ENCODE measurements at places on chromosomes 2 and 18. TPM values are rescaled to one million over a fixed set of nuclear protein-coding genes. Genes with fewer than 3 reads are reported as not detected.

- no peaks in the 10 kb centered on the region for H3K36me3 ChIP-seq
- no peak overlapping the region for H3K27ac ChIP-seq
- H3K4me1 ChIP-seq, result no peaks in the 10 kb centered on the region
These were observed 35.4 kb downstream of the SLC8A1 start for GRCh38 chr2:40416486-40416885.

The PRADC1 gene
- total RNA-seq, result 13.6 TPM

The ALS2 gene
- 11.0 TPM for total RNA-seq

GRCh38 chr2:215998636-215999035 lies 14.7 kb downstream of the MREG start:
- H3K36me3 ChIP-seq, result peaks cover 16% of the 10 kb centered on the region
- no peak overlapping the region for H3K27ac ChIP-seq
- peaks cover 13% of the 10 kb centered on the region for H3K4me1 ChIP-seq
- DNase-seq, result no peak
- H3K4me3 ChIP-seq, result no peak overlapping the region

GRCh38 chr2:30367232-30368070 lies 79.6 kb upstream of the LCLAT1 start:
- no peaks in the 10 kb centered on the region for H3K27me3 ChIP-seq
- no peak for DNase-seq
- H3K27ac ChIP-seq, result no peak overlapping the region
- H3K4me3 ChIP-seq, result no peak overlapping the region
- H3K36me3 ChIP-seq, result no peaks in the 10 kb centered on the region

DNA sequence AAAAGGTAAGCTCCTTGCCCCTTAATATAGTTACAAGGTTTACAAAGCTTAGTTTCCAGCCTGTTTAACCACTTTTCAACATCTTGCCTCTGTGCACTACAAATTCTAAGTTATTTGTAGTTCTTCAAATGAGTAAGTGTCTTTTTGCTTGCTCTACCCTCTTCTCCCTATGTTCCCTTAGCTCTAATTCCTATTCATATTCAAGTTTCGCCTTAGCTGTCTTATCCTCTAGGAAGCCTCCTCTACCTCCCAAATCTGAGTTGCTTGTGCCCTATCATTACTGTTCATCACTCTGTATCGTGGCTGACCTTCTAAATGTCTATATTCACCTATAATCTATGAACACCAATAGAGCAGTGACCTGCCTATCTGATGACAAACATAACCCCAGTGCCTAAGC lies 25.3 kb downstream of the NRXN1 start:
- no peak overlapping the region for H3K27ac ChIP-seq
- DNase-seq, result no peak
- no peaks in the 10 kb centered on the region for H3K27me3 ChIP-seq
- H3K36me3 ChIP-seq, result no peaks in the 10 kb centered on the region
- H3K4me1 ChIP-seq, result no peaks in the 10 kb centered on the region

The RAX gene
- total RNA-seq, result 0.17 TPM

GRCh38 chr2:233817995-233818638 lies 36.2 kb downstream of the HJURP start:
- no peaks in the 10 kb centered on the region for H3K36me3 ChIP-seq
- no peak overlapping the region for H3K4me3 ChIP-seq
- DNase-seq, result peak; percentile 5
- no peak overlapping the region for H3K27ac ChIP-seq

- DNase-seq, result no peak
- H3K27me3 ChIP-seq, result no peaks in the 10 kb centered on the region
- no peak overlapping the region for H3K4me3 ChIP-seq
- H3K4me1 ChIP-seq, result peaks cover 7% of the 10 kb centered on the region
- H3K36me3 ChIP-seq, result peaks cover 24% of the 10 kb centered on the region
- H3K27ac ChIP-seq, result no peak overlapping the region
These were observed 166.5 kb upstream of the ALPP start for GRCh38 chr2:232211743-232212686.

- no peak for DNase-seq
- no peaks in the 10 kb centered on the region for H3K27me3 ChIP-seq
- no peak overlapping the region for H3K4me3 ChIP-seq
These were observed 334.6 kb upstream of the LRATD1 start for GRCh38 chr2:14297906-14298305.

The UPP2 gene
- not detected for total RNA-seq

GRCh38 chr2:104872866-104873688 lies 19.2 kb downstream of the POU3F3 start:
- no peaks in the 10 kb centered on the region for H3K36me3 ChIP-seq
- no peak overlapping the region for H3K27ac ChIP-seq
- peak; percentile 60 for DNase-seq

GRCh38 chr18:11040823-11041656 lies 108.3 kb downstream of the PIEZO2 start:
- DNase-seq, result peak; percentile 10
- H3K4me1 ChIP-seq, result no peaks in the 10 kb centered on the region
- no peak overlapping the region for H3K4me3 ChIP-seq
- no peak overlapping the region for H3K27ac ChIP-seq
- H3K27me3 ChIP-seq, result peaks cover 6% of the 10 kb centered on the region
- no peaks in the 10 kb centered on the region for H3K36me3 ChIP-seq

GRCh38 chr18:55546851-55547704 lies 40.9 kb downstream of the TCF4 start:
- H3K27ac ChIP-seq, result no peak overlapping the region
- no peaks in the 10 kb centered on the region for H3K36me3 ChIP-seq
- H3K4me3 ChIP-seq, result no peak overlapping the region
- H3K4me1 ChIP-seq, result no peaks in the 10 kb centered on the region
- no peaks in the 10 kb centered on the region for H3K27me3 ChIP-seq

DNA sequence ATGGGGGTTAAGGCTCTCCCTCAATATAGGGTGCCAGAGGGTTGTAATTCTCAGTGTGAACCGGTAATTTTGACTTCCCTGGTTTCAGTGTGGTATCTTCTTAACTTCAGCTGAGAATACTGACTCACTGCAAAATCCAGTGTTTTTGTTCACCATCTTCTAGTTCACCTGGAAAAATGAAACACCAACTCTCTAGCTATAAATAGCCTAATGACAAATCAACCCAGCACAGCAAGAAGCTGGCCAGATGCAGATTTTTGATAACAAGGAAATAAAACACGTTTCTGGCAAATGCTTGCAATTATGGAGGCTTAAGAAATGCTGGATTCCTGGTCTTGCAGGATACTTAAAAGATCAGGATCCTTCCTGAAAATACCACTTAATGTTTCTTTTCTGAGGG lies 192.3 kb downstream of the CLIP4 start:
- H3K27ac ChIP-seq, result no peak overlapping the region
- peaks cover 19% of the 10 kb centered on the region for H3K27me3 ChIP-seq
- no peak for DNase-seq
- H3K4me3 ChIP-seq, result no peak overlapping the region

DNA sequence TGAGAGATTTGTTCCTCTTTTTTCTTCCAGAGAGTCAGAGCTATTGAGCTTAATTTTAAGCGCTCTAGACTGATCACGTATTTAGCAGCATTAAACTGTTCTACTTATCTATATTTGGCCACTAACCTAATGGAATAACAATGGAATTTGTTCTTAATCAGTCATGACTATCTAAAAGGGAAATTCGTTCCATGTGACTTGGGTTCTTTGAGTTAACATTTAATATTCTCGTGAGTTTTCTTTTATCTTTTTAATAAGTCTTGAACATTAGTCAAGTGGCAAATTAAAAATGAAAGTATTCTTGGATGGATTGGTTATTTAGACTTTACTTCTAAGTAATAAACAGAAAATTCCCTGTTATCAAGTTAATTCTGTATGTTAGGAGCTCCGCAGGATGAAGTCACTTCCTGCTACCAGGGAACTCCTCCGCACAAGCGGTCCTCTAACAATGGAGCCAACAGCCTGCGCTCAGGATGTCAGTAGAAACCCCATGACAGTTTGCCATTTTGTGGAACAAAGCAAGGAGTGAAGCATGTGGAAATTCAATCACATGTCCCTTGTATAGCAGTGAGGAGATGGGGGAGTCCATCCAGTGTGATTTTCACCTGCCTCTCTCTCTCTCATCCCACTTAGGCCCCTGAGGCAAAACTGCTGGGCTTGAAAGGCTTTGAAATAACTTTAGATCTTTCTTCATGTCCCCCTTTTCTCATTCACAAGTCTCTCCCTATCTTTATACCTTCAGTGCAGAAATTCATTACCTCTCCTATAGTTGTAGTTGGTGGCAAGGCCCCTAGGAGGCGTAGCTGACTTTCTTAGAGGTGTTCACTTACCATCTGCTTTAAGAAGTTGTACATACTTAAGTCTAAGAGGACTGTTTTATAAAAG lies 138.1 kb downstream of the WDR7 start:
- no peak overlapping the region for H3K4me3 ChIP-seq
- H3K36me3 ChIP-seq, result peaks cover 10% of the 10 kb centered on the region
- no peaks in the 10 kb centered on the region for H3K27me3 ChIP-seq
- no peaks in the 10 kb centered on the region for H3K4me1 ChIP-seq

- no peak for DNase-seq
- H3K27me3 ChIP-seq, result no peaks in the 10 kb centered on the region
- H3K27ac ChIP-seq, result no peak overlapping the region
- no peaks in the 10 kb centered on the region for H3K4me1 ChIP-seq
- H3K4me3 ChIP-seq, result no peak overlapping the region
- no peaks in the 10 kb centered on the region for H3K36me3 ChIP-seq
These were observed 64.2 kb upstream of the TMEM87B start for GRCh38 chr2:111990856-111991255.

The MAPRE3 gene
- total RNA-seq, result 4.4 TPM

The AGBL5 gene
- 14.1 TPM for total RNA-seq

DNA sequence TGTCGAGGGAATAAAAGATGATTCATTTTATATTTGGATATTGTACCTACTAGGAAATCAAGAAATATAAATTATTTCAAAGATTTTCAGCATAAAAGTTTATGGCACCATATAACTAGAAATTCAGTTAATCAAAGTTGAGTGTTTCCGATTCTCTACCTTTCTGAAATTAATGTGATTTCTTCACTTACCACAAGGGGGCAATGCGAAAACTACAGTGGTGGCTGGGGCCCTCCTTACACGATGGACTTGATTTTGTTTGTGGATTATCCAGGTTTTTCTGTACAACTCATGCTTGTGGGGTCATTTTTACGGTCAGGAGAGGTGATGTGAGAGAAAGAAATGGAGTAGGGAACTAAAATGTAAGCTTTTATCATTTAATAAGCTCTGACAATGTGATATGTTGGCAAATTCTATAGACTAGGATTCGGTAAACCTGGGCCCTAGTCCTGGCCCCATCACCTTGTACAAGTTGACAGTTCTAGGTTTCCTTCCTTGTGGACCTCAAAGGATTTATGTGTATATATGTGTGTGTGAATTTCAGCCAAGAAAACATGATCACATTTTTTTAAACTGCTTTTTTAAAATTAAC lies 47.6 kb downstream of the G6PC2 start:
- no peaks in the 10 kb centered on the region for H3K4me1 ChIP-seq
- no peak overlapping the region for H3K27ac ChIP-seq
- peak; percentile 10 for DNase-seq
- peaks cover 3% of the 10 kb centered on the region for H3K27me3 ChIP-seq
- no peak overlapping the region for H3K4me3 ChIP-seq
- peaks cover 3% of the 10 kb centered on the region for H3K36me3 ChIP-seq

DNA sequence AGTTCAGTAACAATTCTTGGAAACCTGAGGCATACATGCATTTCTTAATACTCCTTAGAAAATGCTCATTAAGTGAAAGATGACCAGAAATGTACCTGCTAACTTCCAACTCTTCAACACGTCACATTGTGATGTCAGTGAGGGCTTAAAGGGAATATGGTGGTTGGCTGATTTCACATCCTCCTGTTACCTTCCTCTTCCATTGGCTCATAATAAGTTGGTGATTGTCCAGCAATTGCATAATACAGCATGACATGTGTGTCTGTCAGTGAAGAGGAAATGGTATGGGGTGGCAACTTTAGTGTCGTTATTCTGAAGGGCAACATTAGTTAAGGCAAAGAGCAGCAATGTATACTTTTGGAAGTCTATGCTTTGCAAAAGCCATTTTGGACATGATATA lies 26.0 kb downstream of the PLEK start:
- no peaks in the 10 kb centered on the region for H3K36me3 ChIP-seq
- H3K27me3 ChIP-seq, result no peaks in the 10 kb centered on the region
- H3K4me3 ChIP-seq, result no peak overlapping the region
- peaks cover 30% of the 10 kb centered on the region for H3K4me1 ChIP-seq
- DNase-seq, result no peak

Data from activated CD4-positive, alpha-beta memory T cell treated with anti-CD3 and anti-CD28 coated beads for 36 hours (primary cell).